ENCODE measurements at places on chromosomes 5 and 9.

DNA sequence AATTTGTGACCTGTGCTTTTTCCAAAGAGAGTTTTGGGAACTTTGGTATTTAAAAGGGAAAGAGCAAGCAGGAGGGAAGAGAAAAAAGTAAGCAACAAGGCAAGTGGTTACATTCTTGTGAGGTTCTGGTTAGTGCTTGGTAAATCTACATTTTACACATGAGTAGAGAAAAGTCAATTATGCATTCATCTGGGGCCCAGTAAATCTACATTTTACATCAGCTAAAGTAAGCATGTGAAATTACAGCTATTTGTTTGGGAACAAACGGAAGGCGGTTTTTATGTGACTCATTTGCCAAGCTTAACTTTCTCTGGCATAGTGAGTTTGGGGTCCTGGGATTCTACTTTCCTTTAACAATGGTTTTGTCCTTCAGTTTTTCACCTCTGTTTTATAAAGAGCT, 102.2 kb downstream of the SNX18 start:
- DNase-seq = no peak

GRCh38 chr9:3879315-3879714, 353.5 kb upstream of the RFX3 start:
- DNase-seq = no peak

GRCh38 chr9:133709015-133709611, 29.0 kb downstream of the SARDH start:
- DNase-seq = peak; percentile 31

DNA sequence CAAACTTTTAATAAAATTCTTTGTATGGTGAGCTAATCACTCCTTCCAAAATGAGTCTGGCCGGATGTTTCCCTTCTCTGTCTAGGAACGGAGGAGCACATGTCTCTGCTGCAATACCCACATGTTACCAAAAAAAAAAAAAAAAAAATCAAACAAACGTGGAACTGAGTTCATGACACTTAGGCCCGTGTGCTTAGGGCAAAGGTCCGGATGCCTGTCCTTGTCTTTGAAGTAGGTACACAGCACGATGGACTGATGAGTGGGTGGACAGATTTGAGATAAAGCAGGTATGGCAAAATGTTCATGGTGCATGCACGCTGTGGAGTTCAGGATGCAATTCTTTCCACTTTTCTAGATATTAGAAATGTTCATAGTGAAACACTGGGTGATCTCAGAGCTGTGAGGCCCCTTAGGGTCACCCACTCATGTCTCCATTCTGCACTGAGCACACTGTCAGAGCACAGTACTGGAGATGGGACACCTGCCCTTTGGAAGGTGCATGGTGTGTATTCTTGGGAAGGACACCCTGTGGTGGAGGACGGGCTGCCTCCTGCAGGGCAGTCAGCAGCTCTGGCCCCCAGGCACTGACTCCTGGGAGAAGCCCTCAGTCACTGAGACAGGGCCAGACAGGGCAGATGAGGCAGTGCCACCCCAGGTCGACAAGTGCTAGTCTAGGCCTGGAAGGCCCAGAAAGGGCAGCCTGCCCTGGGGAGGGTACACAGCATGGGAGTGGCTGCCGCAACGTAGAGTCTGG, 43.6 kb downstream of the GADD45G start:
- no peak for DNase-seq

- DNase-seq = no peak
These were observed 218.1 kb upstream of the WWC1 start for GRCh38 chr5:168073311-168073710.

DNA sequence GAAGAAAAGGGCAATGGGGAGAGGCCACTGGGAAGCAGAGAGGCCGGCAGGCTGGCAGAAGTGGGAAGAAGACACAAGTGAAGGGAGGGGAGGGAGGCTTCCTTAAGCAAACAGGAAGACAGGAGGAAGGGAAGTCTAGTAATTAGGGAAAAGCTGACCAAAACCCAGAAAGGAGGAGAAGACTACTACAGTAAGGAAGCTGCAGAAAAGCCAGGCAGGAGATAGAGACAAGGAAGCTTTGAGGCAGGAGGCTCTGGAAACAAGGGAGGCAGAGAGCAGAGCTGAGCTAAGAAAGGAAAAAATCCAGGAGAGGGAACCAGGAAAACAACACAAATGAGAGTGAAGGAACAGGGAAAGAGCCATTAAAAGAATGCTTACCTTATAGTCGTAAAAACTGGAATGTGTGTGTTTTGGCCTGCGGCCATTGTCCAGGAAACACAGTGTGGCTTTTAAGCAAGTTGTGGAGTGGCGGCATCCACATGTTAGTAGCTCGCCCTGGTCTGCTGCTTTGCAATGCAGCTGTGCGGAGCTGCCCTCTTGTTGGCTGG, 317.1 kb upstream of the CLINT1 start:
- no peak for DNase-seq

- DNase-seq = no peak
These were observed 28.2 kb upstream of the FOXI1 start for GRCh38 chr5:170077526-170077925.

DNA sequence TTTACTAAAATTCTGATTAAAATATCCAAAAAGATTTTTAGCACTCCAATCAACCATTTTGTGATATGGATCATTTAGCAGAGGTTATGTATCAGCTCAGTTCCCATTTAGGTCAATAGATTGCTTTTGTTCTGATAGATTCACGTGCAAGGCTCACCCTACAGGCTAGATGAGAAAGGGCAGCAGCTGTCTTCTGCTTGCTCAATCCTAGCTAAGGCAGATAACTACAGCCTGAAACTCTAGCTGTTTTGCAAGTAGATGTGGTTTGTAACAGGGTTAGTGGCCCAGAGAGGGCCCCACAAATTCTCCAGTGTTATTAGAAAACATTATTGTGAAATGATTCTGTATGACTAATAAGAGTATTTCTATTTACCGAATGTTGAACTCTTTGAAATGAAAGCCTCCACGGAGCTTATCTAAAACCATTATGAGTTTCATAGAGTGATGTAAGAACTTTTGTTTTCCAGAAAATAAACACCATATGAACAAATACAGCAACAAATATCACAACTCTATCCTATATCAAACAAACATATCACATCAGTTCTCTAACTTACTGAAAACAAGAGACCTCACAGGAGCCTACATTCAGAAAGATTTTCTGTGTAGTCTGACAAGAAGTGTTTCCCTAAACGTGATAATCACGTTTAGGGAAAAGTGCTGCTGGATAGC, 841.9 kb upstream of the ACO1 start:
- DNase-seq = no peak

DNA sequence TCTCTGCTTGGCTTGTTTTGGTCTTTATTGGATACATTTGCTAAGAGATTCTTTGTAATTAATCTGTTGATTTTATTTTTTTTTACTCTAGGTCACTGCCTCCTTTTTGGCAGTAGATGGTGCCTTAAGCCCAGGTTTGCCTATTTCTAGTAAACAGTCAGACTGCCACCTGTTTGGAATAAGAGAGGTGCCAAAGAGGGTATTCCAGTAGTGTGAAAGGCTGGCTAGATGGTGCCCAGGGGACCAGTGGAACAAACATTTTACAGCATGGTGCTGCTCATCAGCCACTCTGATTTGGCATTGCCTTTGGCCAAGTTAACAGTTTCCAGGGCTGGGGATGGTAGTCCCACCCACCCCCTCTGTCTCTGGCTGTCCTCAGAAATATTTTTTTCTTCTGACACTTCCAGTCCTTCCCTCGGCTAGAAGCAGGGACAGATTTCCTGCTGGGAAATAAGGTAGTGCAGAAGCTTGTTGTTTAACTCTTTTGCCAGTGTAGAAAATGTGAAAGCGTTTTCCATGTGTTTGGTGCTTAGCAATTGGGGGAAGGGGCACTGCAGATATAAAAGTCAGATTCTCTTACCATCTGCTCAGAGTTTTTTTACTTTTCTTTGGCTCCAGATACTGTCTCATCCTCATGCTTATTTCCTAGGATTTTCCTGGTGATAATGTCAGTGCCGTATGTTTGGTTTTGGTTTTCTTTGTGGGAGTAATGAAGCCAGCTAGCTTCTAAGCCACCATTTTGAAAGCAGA, 36.6 kb upstream of the FBXL7 start:
- DNase-seq = no peak

- no peak for DNase-seq
These were observed 127.1 kb downstream of the DPYSL3 start for GRCh38 chr5:147382776-147383175.

DNA sequence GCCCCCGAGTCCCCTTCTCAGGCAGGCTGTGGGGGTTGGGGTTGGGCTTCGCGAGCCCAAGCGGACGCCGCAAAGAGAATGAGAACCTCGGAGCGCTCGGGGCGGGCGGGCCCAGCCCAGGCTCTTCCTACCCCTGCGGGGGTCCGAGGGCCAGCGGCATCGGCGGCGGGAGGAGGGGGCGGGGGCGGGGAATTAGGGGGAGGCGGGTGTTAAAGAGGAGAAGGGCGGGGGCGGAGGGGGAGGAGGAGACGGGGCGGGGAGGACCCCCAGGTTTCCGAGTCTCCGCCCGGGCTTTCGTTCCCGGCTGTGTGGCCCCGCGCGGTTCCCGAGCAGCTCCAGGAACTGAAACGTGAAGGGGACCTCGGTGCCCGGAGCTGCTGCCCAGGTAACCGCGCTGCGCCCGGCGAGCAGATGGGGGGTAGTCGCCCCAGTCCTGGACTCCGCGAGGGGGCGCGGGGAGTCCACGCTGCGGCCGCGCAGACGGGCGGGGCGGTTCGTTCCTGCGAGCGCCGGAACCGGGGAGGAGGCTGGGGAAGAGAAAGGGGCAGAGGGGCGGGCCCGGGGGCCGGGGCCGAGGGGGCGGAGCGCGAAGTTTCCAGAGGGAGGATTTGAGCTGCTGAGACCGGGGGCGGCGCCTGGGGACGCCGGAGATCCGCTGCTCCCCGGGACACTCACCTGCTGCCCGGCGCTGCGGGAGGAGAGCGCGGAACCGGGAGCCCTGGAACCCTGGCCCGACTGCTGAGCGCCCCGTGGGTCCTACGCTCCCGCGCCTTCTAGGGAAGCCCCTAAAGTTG, 38.4 kb upstream of the PLEKHG4B start:
- no peak for DNase-seq

- DNase-seq = no peak
These were observed 261.4 kb downstream of the DMRT2 start for GRCh38 chr9:1311462-1312042.

DNA sequence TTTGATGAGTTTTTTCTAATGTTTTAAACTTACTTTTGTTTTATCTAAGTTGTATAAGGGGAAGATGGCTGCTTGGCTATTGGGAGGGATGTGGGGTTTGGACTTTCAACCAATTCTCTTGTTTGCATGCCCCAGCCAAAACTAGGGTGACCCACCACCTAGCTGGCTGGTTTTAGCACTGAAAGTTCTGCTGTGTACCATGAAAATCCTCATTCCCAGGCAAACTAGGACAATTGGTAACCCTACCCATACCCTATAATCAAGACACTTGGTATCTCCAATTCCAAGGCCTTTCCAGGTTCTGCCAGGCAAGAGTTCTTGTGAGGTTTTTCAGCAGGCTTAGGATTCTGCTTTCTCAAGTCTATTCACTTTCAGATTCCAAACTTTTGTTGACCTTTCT, 13.1 kb downstream of the RAB3C start:
- DNase-seq = no peak

DNA sequence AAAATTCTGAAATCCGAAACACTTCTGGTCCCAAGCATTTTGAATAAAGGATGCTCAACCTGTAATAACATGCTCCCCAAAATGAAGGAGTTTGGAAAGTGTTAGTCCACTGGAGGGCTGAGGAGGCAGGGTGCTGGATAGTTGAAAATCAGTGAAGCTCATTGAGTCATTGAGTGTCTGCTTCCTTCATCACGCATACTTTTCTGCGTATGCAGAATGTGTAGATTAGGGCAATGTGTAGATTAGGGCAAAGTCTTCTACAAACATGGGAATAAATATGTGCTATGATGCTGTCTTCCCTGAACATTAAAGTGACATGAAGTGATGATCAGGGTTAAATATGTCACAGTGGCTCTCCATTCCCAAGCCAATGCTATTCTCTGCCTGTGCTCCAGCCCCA, 193.8 kb downstream of the CFAP90 start:
- no peak for DNase-seq

- DNase-seq = no peak
These were observed 116.1 kb upstream of the SPOCK1 start for GRCh38 chr5:137615171-137615775.

- DNase-seq = no peak
These were observed 228.0 kb upstream of the KIF2A start for GRCh38 chr5:62077823-62078550.

Measured in activated T-helper 1 cell treated with anti-CD3 and anti-CD28 coated beads, Interleukin-2, amount 50 U/mL, for 16 hours (primary cell).